Cardiac muscle cell (in vitro differentiated cells and primary cell): ENCODE measurements at places on chromosomes 2 and 18. TPM values are rescaled to one million over a fixed set of nuclear protein-coding genes. Genes with fewer than 3 reads are reported as not detected.

Gene KCNE4
- 0.71 TPM in 1 of 2 replicates, not detected in the other for polyA plus RNA-seq

Gene NOP58
- 66.3 and 72.8 TPM in 2 replicates for polyA plus RNA-seq

Gene SLC5A7
- 0.69 TPM in 1 of 2 replicates, not detected in the other for polyA plus RNA-seq

Gene PSMA8
- polyA plus RNA-seq = not detected in 2 replicates

Gene EVX2
- 0.28 TPM in 1 of 2 replicates, not detected in the other for polyA plus RNA-seq

Gene CGREF1
- 0.55 and 0.99 TPM in 2 replicates for polyA plus RNA-seq

Gene ANKRD36C
- polyA plus RNA-seq = 35.6 and 49.1 TPM in 2 replicates

Gene FAM161A
- polyA plus RNA-seq = 9.4 and 11.5 TPM in 2 replicates

Gene AGXT
- 0.75 and 0.99 TPM in 2 replicates for polyA plus RNA-seq

- DNase-seq = no peak
These were observed 32.2 kb downstream of the PLEKHA3 start for GRCh38 chr2:178512484-178512883.

DNA sequence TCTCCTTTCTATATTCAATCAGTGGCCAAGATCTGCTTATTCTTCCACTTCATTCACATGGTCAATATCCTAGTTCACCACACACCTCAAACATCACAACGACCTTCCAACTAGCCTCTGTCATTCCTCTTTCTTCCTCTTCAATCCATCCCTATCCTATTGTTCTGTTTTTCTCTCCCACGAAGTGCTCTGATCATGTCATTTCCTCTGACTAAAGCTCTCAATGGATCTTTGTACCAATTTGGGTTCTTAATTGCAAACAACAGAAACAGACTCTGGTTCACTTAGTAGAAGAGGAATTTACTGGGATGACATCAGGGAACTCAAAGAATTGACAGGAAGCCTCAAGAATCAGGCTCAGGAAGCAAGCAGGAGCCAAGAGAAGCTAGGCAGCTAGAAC is 23.5 kb downstream of the WNT10A start:
- no peak for DNase-seq

- DNase-seq = peak; percentile 80
These were observed 1.7 kb downstream of the RBMS1 start for GRCh38 chr2:160491911-160492371.

- no peak for DNase-seq
These were observed 108.4 kb downstream of the COPS8 start for GRCh38 chr2:237194081-237194480.

DNA sequence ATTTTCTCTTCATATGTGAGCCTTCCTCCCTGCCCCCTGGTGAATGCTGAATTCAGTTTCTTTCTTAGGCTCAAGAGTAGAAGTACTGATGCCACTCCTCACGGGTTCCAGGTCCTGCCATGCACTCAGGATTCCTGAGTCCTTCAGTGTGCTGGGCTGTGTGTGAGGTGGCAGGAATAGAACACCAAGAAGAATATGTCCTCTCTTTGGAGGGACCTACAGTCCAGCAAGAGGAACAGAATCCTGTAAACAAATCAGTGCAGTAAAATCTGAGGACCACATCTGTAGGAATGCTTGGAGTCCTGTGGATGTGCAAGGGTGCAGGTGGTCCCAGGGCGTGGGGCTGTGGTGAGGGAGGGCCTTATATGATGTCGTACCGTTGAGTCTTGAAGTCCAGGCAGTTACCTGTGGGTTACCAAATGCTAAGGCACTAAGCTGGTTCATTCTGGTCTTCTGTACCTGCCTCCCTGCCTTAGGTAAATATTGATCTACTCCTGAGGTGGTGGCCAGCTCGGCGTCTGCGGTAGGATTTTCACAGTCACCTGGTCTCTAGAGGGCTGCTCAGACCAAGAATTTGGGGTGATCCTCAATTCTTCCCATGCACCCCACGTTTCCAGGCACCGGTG is 5.5 kb downstream of the ASAP2 start:
- no peak for DNase-seq

DNA sequence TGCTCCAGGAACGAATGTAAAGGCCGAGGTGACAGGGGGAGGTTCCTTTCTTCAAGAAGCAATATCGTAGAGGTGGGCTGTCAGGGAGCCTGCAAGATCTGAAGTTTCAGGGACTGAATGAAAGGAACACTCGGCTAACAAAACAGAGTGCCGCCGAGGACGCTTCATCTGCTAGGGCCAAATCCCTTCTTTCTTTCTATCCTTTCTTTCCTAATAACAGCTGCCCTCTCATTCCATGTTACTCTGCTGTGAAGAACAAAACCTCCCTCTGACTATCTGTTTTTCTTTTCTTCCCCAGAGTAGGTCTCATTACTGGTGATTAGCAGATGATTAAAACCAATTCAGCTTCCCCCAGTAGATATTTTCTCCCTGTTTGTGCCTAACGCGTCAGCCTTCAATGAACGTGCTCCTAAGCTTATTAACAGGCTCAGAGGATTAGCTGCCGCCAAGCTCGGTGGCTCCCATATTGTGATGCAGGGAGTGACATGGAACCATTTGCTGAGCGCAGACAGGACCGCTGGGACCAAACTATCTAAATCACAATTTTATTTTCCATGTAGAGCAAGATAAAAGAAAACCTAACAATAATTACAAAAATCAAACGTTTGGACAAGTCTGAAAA is 414.6 kb downstream of the TMEM182 start:
- DNase-seq = no peak

GRCh38 chr2:212712991-212713390 is 174.4 kb upstream of the ERBB4 start:
- no peak for DNase-seq

GRCh38 chr2:9326975-9327374 is 96.4 kb downstream of the ITGB1BP1 start:
- DNase-seq = no peak

GRCh38 chr2:239112127-239112774 is 264.4 kb downstream of the TWIST2 start:
- DNase-seq = no peak

DNA sequence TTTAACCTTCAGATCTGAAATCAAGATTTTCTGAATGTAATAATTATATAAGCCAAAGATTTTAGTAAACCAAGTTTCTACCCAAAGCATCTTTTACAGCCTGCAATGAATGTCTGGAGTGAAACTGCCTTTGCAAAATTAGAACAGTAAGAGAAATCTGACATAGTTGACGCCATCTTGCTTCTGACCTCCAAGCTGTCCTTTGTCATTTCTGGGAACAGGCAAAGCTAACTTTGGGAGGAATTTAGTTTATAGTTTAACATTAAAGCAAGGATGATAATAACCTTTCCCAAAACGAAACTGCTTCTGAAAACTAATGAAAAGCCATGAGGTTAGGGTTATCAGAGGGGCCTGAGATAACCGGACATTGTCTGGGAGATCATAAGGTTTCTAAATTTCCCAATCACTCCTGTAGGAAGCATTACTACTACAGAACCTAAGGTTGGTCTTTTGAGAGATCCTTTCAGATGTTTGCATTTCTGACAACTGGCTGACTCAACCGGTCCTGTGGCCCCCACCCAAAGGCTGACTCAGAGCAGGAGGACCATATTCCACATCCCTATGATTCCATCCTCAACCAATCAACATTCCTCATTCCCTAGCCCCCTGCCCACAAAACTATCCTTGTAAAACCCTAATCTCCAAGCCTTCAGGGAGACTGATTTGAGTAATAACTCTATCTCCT is 124.5 kb downstream of the TMEM131 start:
- peak; percentile 54 for DNase-seq

DNA sequence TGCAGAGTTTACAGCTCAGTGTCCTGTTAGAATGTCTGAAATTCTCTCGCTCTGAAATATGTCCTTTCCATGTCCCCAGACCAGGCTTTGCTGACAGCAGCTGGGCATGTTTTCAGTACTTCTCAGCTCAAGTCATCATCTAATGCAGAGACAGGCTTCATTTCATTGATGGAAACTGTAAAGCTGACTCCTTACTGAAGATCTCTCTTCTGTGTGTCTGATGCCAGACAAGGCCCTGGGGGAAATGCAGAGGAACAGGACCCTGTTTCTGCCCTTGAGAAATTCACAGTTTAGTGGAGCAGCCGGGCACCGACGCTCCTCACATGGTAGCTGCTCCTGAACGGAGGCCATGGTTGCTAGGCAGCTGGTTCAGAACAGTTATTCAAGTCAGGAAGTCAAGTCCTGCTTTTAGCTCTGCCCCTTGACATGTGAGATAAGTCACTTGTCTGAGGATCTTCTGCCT is 24.6 kb upstream of the FZD7 start:
- no peak for DNase-seq

- DNase-seq = peak; percentile 94
These were observed 119.4 kb downstream of the CYRIA start for GRCh38 chr2:16546128-16546754.

DNA sequence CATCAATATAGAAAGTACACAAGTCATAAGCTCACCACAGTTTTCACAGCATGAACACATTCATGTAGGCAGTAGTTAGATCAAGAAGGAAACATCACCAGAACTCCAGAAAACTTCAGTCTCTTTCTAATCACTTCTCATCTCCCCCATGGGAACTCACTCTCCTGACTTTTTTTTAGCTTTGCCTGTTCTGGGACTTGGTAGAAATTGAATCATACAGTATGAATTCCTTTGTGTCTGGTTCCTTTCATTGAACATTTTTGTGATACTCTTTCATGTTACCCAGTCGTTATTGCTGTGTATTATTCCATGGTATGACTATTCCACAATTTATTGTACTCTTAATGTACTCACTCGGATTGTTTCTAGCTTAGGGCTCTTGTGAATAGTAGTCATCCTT is 160.2 kb downstream of the TAF4B start:
- no peak for DNase-seq

DNA sequence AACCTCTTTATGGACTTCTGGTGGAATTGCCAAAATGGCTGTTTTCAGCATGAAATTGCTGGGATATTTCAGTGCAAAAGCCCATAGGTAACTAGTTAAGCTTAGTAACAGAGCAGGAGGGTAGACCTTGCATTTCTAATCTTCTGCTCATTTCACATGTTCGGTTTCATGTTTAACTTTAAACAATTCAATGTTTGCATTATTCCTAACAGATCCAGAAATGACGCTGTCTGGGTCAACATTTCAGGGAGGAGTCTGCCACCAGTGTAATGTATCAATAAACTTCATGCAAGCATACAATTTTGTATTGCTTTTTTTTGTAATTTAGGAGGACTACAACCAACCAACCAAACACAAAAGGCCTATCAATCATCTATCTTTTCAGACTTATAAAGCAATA is 22.4 kb downstream of the CABYR start:
- no peak for DNase-seq

DNA sequence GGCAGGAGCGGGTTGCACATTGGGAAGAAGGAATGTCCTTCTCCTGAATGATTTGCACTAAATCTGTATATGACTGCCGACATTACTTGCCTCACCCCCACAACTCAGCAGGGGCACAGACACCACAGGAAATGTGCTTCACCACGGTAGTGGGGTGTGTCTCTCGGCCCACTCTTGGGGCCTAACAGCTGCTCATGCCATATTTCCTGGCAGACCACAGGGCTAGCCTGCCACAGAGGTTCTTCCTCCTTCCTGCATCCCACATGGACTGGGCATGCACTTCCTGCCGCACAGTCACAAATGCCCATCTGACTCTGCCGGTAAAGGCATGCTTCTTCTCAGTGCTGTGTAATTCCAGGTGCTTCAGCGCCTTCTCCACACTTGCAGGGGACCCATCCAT is 10.3 kb upstream of the PAPOLG start:
- DNase-seq = no peak

- DNase-seq = no peak
These were observed 15.4 kb downstream of the ZBTB7C start for GRCh38 chr18:48393776-48394175.

- peak; percentile 76 for DNase-seq
These were observed 109.8 kb downstream of the PARD3B start for GRCh38 chr2:204655101-204655500.

GRCh38 chr2:201470821-201471731 is 19.5 kb downstream of the STRADB start:
- DNase-seq = peak; percentile 22

DNA sequence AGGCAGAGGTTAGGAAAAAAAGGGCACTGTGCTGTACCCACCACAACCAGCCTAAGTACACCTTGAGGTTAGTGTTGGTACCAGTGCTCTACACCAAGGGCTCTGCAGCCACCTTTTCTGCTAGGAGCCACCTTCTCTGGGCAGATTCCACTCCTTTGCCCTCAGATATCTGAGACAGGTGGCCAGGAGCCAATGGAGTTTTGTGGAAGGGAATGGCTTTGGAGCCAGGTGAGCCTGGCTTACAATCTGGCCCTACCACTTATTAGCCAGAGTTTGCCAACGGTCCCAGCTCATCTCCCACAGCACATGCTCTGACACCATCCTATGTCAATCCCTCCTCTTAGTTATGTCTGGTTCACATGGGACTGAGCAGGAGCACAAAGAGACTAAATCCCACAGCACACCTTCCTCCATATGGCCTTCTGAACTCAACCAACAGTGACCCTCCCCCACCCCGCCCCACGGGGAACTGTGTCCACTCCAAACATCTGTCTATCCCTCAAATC is 77.5 kb downstream of the CLHC1 start:
- no peak for DNase-seq
